ENCODE measurements at places on chromosomes 13 and 19.

DNA sequence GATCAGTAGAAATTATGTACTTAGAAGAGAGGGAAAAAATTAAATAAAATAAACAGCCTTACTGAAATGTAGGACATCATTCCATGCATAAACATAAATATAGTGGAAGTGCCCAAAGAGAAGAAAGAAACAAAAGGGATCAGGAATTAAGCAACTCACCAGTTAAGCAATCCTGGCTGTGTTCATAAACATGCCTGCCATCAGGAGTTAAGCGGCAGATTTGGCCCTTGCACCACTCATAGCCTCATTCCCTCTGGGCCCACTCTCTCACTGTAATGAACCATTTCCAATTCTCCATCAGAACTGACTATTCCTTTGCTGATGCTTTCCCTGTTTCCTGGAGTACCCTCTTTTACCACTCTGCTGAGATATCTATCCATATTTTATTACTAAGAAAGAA lies 281.4 kb downstream of the LHFPL6 start:
- DNase-seq = no peak

GRCh38 chr13:26253262-26253786 lies 605 bp upstream of the CDK8 start:
- DNase-seq = no peak

DNA sequence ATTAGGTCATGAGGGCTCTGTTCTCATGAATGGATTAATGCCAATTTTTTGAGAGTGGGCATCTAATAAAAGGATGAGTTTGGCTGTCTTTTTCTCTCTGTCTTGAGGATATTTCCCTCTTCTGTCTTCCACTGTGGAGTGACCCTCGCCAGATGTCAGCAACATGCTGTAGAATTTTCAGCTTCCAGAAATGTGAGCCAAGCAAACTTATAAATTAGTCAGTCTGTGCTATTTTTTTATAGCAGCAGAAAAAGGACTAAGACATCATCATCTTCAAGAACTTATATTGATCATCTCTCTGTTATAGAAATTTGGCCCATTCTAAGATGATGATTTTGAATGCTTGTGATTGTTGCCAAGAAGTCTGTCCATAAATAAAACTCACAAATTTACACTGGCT lies 431.4 kb downstream of the FGF9 start:
- no peak for DNase-seq

GRCh38 chr19:3378352-3379150 lies 12.2 kb downstream of the NFIC start:
- DNase-seq = no peak

- peak; percentile 36 for DNase-seq
Observed at GRCh38 chr13:46593398-46593797, 40.4 kb downstream of the LRCH1 start.

DNA sequence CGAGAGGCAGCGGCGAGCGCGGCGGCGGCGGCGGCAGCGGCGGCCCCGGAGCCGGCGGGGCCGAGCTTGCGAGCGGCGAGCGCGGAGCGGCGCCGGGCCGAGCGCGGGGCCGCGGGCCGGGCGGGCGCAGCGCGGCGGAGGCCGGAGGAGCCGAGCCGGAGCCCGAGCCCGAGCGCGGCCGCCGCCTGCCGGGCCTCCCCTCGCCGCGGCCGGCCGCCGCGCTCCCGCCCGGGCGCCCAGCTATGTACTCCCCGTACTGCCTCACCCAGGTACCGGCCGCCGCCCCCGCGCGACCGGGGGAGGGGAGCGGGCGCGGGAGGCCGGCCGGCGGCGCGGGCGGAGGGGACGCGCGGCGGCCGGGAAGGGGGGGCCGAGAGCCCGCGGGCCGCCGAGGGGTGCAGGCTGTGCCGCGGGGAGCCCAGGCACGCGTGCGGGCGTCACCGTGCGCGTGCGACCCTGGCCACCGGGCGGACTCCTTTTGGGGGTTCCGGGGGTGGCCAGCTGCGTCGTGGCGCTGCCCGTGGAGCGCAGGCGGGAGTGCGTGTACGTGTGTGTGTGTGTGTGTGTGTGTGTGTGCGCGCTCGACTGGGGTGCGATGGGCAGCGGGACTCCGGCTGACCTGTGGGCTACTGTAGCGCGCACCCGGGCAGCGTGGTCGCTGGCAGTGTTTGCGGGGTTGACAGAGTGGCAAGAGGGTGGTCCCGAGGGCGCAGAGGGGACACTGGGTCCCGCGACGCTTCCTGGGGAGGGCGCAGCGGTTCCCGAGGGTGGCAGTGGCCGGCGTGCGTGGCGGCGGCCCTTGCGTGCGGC lies 526 bp downstream of the NFIX start:
- DNase-seq = no peak

GRCh38 chr19:8567522-8568172 lies 9.6 kb downstream of the MYO1F start:
- DNase-seq = no peak

- DNase-seq = no peak
Observed at GRCh38 chr13:108834193-108834592, 204.8 kb downstream of the MYO16 start.

DNA sequence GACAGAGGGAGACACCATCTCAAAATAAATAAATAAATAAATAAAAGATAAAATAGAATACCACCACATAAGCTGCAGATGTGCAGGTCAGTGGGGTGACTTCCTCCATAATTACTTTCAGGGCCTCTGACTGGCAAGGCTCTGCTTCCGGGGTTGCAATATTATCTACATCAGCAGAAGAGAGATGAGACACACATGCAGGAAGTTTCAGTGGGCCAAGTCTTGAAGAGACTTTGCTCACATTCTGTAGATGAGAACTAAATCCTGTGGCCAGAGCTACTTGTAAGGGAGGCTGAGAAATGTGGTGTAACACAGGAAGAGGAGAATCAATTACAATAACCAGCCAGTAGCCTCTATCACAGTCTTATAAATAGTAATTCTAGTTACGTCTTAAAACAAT lies 89.9 kb upstream of the MAB21L1 start:
- no peak for DNase-seq

DNA sequence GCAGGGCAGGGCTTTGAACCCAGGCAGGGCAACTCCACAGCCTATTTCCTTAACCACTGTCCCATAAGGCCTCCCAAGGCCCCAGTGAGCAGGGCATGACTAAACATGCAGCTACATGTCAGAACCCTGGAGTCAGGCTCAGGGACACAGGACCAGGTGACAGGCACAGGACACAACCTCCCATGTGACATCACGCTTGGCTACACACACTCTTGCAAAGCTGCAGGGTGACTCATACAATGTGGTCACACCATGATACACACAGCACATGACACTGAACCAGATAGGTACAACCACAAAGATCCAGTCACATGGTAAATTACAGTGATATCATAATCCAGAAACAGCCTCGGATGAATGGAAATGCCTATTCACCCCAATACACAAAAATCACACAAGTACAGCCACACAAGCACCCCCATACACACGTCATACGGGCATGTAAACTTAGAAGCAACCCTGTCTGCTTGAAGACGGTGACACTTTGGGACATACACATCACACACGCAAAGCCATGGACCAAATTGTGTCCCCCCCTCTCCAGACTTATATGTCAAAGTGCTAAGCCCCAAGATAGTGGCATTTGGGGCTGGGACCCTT lies 14.5 kb downstream of the KLK4 start:
- no peak for DNase-seq

- DNase-seq = no peak
Observed at GRCh38 chr13:44425041-44425814, 51.6 kb downstream of the SERP2 start.

- no peak for DNase-seq
Observed at GRCh38 chr13:42054798-42055499, 6.5 kb downstream of the DGKH start.

- no peak for DNase-seq
Observed at GRCh38 chr19:47507012-47507411, 7.9 kb downstream of the NAPA start.

- no peak for DNase-seq
Observed at GRCh38 chr13:26075498-26075897, 23.7 kb upstream of the SHISA2 start.

DNA sequence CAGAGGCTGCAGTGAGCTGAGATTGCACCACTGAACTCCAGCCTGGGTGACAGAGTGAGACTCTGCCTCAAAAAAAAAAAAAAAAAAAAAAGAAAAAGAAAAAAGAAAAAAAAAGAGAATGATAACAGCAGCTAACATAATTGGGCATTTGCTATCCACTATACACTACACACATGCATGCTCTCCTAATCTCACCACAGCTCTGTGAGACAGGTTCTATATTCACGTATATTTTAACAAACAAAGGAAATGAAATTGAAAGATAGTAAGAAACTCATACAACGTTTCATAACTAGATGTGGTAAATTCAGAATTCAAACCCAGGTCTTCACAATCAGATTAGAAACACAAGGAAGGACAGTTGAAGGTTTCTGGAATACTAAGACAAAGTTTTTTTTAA lies 265.7 kb downstream of the DIAPH3 start:
- DNase-seq = no peak

- peak; percentile 9 for DNase-seq
Observed at GRCh38 chr19:3250675-3251074, 26.2 kb downstream of the CELF5 start.

- no peak for DNase-seq
Observed at GRCh38 chr13:88022431-88023208, 351.4 kb downstream of the SLITRK5 start.

DNA sequence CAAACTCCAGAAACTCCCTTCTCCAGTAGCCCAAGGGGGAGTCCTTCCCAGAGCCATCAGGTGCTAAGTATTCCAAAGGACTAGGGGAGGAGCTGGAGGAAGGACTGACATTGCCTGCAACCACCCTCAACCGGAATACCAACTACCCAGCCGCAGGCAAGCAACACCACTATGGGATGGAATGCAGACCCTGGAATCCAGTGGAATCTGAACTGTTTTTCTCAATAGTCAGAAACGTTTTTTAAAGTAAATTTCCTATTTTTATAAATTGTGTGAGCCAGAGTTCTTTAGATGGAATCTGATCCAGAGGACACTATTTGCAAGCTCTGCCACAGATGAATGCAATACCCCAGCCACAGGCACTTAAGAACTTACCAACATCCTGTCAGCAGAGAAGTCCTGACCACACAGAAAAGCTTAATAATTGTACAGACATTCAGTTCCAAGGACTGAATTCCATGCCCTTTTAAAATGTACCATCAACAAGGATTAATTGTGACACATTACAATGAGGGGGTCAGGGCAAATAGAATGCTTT lies 92.1 kb downstream of the USP12 start:
- no peak for DNase-seq

GRCh38 chr13:89688918-89689317 lies 1658.6 kb upstream of the MIR17HG start:
- DNase-seq = no peak

DNA sequence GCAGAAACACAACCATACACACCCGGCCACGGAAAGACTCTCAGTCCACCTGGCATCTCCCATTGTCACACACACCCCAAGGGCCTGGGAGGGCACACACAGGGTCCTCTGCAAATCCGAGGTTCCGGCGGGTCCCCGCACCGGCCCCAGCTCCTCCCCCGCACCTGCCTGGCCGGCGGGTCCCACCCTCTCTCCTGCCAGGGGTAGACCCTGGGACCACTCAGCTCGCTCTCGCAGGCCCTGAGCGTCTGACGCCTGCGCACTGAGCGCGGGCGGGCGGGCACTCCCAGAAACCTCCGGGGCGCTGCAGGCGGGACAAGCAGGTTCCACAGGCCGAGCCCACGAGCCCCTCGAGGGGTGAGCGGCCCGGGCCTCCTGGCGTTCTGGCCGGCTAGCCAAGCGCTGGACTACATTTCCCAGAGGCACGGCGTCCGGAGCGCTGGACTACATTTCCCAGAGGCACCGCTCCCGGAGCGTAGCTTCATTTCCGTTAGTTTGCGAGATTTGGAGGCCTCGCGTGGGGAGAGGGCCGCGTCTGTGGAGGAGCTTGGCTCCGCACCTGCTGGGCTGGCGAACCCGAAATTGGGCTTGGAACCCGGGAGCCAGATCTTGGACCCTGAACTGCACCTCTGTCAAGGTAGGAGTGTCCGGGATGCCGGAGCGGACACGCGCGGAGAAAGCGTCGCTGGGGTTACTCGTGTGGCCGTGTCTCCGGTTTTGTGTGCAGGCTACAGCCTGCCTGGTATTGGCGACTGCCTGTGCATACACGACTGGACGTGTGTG lies at the start of gene ZNF420:
ZNF420 (plus strand) TSS at position 500 of the 783 bp plus-strand sequence. CDS start 10,686 bp downstream, outside the sequence.
- peak; percentile 94 for DNase-seq

DNA sequence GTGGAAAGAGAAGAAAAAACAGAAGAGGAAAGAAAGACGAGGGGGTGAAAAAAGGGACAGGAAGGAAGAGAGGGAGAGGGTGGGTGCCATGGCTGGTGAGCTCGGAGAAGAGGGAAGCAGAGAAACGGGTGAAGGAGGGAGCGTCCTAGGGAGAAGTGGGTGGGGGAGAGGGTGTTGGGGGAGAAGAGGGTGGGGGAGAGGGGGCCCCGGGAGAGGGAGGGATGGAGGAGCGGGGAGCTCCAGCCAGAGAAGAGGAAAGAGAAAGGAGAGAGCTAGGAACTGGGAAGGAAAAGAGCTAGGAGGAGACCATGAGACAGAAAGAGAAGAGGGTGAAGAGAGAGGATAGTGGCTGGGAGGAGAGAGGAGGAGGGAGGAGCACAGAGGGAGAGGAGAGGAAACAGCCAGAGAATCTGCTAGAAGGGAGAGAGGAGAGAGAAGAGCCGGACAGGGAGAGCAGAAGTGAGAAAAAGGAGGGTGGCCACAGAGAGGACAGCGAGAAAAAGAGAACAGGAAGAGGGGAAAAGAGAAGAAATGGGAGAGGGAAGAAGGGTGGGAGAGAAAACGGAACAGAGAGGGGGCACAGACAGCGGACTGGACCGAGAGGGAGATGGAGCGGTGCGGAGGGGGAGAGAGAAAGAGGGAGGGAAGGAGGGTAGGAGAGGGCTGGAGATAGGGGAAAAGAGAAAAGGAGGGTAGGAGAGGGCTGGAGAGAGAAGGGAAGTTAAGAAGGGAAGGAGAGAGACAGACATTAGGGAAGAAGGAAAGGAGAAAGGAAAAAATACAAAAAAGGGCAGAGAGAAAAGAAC lies 11.9 kb upstream of the GARIN5A start:
- DNase-seq = no peak

- no peak for DNase-seq
Observed at GRCh38 chr13:52053460-52053859, 29.0 kb downstream of the UTP14C start.

GRCh38 chr19:7895565-7895964 lies 7.3 kb downstream of the LRRC8E start:
- DNase-seq = no peak

DNA sequence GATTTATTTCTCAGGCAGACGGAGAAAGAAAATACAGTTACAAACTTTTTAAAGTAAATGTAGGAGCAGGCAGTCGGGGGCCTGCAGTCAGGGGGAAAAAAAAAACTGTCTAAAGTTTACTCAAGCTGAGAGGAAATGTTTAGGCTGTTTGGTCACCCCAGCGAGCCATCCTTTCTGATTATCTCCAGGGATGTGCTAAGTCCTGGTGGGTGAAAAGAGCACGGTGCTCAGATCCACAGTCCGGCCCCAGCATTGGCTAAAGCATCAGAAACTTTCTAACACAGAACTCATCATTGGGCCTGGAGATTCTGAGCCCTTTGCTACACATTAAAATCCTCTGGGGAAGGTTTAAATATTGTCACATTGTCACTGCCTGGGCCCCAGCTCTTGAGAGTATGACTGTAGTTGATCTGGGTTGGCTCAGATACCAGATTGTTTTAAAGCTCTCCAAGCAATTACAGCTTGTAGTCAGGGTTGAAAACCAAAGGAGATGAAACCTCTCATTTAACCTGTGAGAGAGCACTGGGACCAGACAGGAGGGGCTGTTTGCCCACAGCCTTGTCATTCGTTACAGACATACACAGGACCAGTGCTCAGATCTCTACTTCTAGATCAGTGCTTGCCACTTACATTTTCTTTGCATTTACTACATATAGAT lies 131.1 kb upstream of the HTR2A start:
- no peak for DNase-seq

GRCh38 chr13:34166406-34166805 lies 348.5 kb downstream of the RFC3 start:
- DNase-seq = no peak

GRCh38 chr19:44687888-44688287 lies 11.1 kb upstream of the CEACAM16 start:
- no peak for DNase-seq

Data from CD4-positive, alpha-beta T cell treated with Interleukin-4 for 4 hours (primary cell).